ENCODE measurements at places on chromosomes 4 and X.
A peak's percentile ranks its signal among the peaks of the same experiment; 100 is the strongest.

GRCh38 chrX:21974011-21974385, 33.5 kb downstream of the SMS start:
- no peaks in the 10 kb centered on the region for H3K27me3 ChIP-seq
- peaks cover 10% of the 10 kb centered on the region for H3K36me3 ChIP-seq
- DNase-seq = no peak
- H3K4me3 ChIP-seq = no peak overlapping the region
- peak overlapping the region; percentile 36 for H3K27ac ChIP-seq

- H3K4me3 ChIP-seq = no peak overlapping the region
- no peak for DNase-seq
- H3K27me3 ChIP-seq = no peaks in the 10 kb centered on the region
- H3K36me3 ChIP-seq = no peaks in the 10 kb centered on the region
Measured at GRCh38 chr4:8515316-8516060, 64.7 kb upstream of the GPR78 start.

DNA sequence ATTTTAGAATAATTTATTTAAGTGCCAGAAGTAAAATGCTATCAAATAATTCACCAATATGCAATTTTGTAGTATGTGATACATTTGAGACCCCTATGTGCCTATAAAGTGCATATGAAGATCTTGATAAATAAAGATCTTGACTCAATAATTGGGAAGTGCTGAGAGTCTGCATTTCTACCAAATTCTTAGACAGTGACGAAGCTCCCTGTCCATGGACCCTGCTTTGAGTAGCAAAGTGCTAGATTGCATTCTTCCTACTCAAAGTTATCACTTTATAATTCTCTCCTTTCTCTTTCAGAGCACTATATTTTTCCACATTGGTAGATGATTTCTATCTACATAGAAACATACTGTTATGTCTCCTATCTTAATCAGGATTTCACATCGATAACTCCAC, 1393.9 kb downstream of the ARAP2 start:
- no peak for DNase-seq
- H3K27me3 ChIP-seq = no peaks in the 10 kb centered on the region
- no peak overlapping the region for H3K27ac ChIP-seq
- no peak overlapping the region for H3K4me3 ChIP-seq
- H3K36me3 ChIP-seq = no peaks in the 10 kb centered on the region

DNA sequence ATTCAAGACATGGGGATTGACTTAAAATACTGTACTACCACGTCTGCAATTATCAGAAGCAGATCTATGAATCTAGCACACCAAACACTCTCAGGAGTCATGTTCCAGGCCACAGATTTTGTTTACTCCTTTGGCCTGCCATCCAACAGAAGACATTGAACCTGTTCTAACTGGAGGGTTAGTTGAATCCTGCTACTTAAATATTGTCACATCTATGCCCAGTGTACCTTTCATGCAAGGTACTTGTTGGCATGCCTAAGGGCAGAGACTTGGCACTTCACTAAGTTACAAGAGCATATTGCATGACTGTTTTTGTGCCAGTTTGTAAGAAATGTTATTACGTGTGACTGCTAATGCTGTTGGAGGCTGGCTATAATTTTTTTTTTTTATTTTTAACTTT, 126.9 kb upstream of the BCOR start:
- no peak for DNase-seq
- no peaks in the 10 kb centered on the region for H3K4me1 ChIP-seq
- no peaks in the 10 kb centered on the region for H3K36me3 ChIP-seq
- H3K27ac ChIP-seq = no peak overlapping the region

DNA sequence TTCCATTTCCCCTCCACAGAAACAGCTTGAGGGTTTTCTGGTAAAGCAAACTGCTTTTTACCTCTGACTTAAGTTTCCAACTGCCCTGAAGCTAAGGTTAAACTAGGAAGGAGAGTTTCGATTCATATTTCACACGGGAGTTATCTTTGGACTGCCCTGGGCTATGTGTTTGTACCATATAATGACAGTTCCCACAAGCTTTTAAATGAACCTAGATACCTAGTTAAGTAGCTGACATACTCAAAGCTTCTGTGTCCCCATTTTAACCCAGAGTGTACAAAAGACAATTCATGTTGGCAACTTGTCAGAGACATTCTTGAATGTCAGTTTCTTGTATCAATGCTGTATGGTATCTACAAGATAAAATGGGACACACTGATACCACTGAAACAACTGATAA, 1296.6 kb upstream of the IGFBP7 start:
- no peak for DNase-seq
- no peak overlapping the region for H3K27ac ChIP-seq
- H3K4me3 ChIP-seq = no peak overlapping the region
- H3K4me1 ChIP-seq = no peaks in the 10 kb centered on the region

DNA sequence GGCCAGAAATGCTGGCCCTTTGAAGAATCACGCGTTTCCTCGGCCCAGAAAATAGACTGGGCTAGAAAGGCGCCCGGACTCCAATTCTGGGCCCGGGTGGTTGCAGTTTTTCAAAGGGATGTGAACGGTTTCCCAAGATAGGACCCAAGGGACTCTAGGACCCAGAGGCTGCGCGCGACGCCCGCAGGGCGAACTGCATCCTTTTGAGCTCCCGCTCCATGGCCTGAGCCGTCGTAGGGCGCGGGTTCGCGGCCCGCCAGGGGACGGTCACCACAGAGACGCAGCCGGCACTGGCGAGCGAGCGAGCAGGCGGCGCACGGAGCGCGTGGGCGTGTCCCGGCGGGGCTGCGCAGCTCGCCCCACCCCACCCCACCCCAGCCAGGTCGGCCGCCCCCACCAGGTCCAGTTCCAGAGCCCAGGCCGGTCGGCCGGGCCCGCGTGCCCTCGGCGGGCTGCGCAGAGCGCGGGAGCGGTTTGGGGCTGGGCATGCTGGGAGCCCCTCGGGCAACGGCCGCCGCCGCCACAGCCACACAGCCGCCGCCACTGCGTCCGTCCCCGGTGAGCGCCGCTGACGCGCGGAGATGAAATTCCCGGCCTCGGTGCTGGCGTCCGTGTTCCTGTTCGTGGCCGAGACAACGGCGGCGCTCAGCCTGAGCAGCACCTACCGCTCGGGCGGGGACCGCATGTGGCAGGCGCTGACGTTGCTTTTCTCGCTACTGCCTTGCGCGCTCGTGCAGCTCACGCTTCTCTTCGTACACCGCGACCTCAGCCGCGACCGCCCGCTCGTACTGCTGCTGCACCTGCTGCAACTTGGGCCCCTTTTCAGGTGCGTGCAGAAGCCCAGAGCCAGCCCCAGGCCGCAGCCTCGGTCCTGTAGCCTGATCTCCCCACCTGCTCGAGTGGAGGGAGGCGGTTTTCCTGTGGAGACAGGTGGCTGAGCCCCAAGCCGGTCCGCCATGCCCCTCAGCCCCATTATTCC, at the start of gene XK:
XK (plus strand) TSS at position 411 of the 979 bp plus-strand sequence; CDS start at position 582, 171 bp downstream.
- peak within 1 kb of the TSS; percentile 43 for H3K4me3 ChIP-seq
- H3K27me3 ChIP-seq = no peaks in the 10 kb centered on the region
- H3K27ac ChIP-seq = peak within 1 kb of the TSS; percentile 26
- no peaks in the 10 kb centered on the region for H3K36me3 ChIP-seq

- no peaks in the 10 kb centered on the region for H3K36me3 ChIP-seq
- no peak overlapping the region for H3K27ac ChIP-seq
- no peak overlapping the region for H3K4me3 ChIP-seq
- H3K27me3 ChIP-seq = no peaks in the 10 kb centered on the region
- no peak for DNase-seq
Measured at GRCh38 chr4:94302191-94302590, 40.4 kb downstream of the HPGDS start.

DNA sequence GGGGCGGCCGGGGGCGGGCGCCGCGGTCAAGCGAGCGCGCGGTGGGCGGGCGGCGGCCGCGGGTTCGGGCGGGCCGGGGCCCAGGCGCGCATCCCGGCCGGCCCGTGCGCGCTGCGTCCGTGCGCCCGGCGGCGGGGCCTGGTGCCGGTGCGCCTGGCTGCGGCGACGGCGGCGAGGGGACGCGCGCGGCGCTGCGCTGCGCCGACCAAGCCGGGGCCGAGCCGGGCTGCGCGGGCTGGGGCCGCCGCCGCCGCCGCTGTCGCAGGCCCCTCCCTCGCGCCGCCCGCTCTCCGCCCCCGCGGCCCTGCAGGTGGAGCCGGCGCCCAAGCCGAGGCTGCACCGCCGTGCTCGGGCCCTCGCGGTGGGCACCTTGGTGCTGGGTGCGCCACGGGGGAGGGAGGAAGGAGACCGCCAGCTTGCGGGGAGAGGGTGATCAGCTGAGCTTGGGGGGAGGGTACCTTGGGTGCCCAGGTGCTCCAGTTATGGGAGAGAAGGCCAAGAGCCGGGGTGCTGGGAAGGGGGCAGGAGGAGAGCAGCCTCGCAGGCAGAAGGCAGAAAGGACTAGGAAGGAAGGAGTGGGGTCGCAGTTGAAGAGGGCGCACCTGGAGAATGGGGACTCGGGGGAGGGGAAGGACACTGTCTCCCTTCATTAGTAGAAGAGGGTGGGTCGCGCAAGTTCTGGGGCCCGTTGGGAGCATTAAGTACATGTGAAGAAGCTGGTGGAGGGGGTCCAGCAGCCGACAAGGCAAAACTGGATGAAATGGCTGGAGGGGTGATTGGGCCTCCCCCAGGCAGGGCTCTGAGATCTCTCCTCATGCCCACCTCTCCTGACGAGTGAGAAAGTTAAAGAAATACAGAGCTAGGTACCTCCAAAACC, at the start of gene PPP2R2C:
PPP2R2C (minus strand) TSS at position 228 of the 877 bp plus-strand sequence. CDS start 385 bp downstream, outside the sequence.
- peak within 1 kb of the TSS; percentile 60 for H3K27ac ChIP-seq
- H3K4me3 ChIP-seq = peak within 1 kb of the TSS; percentile 50
- DNase-seq = peak; percentile 65

Measured in vagina (tissue), 2 donors.